ENCODE measurements at places on chromosomes 6 and 20.

- DNase-seq, result no peak
Measured at GRCh38 chr6:46054516-46054915, 38.9 kb upstream of the CLIC5 start.

GRCh38 chr20:51391926-51392325 lies 150.6 kb downstream of the NFATC2 start:
- no peak for DNase-seq

- no peak for DNase-seq
Measured at GRCh38 chr6:110597761-110598160, 121.3 kb upstream of the SLC22A16 start.

- DNase-seq, result no peak
Measured at GRCh38 chr6:73637404-73637803, 16.4 kb downstream of the SLC17A5 start.

DNA sequence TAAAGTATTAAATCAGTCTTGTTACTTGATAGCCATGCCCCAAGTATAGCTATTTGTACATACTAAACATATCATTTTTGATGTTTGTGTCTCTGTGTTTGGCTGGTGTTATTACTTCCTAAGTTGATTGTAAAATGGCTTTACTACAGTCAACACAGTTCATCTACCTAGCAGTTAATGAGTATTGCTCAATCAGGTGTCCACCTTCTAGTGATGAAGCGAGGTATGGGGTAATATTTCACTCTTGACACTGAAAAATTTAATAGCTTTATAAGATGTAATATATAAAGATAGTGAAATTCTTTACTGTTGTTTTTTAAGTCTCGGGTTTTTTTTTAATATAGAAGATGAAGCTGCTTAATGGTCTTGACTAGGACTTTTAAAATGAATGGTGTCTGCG lies 18.9 kb downstream of the TMEM14A start:
- no peak for DNase-seq

- DNase-seq, result no peak
Measured at GRCh38 chr6:1616701-1617463, 7.2 kb downstream of the FOXC1 start.

GRCh38 chr6:166009385-166010031 lies 158.1 kb downstream of the TBXT start:
- DNase-seq, result no peak

DNA sequence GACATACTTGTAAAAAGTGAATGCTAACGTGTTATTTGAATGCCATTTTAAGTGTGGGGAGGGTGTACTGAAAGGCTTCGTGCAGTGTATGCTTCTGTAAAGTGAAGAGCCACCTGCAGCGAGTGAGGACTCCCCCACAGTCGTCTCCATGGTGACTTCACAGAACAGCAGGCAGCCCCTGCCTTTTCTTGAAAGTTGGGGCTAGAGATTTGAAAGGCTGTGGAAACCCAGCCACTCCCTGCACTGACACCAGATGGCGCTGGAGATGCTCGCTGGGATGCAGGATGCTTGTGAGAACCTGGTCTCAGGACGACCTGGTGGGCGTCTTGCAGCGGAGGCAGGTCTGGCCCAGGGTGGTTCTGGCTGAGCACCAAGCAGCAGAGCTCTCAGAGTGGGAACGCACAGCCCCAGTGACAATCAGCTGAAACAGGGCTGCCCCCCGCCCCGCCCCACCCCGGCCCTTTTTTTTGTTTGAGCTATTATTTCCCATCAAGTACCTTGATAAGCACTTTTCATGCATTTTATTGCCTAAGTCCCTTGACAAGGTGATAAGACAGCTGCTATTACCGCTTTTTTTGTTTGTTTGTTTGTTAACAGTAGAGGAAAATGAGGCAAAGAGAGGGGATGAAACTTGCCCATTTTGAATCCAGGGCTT lies 150.3 kb downstream of the SYCP2 start:
- no peak for DNase-seq

DNA sequence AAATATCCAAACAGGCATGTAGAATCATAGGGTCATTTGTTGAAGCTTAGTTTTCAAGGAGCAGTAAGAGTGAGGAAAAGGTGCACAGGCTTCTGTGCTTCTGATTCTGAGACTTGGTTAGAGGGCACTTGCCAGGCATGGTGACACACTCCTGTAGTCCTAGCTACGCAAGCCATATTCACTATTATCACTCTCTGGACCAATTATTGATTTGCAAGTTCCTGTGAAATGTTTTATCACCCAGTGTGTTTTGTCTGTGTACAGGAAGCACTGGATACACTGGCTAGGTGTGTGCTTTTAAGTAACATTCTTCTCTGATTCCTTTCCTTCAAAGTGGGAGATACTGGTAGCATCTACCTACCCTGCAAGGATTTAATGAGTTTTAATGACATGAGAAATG lies 76.3 kb downstream of the JARID2 start:
- DNase-seq, result no peak

GRCh38 chr6:124958759-124959354 lies 3.4 kb upstream of the RNF217 start:
- DNase-seq, result no peak

DNA sequence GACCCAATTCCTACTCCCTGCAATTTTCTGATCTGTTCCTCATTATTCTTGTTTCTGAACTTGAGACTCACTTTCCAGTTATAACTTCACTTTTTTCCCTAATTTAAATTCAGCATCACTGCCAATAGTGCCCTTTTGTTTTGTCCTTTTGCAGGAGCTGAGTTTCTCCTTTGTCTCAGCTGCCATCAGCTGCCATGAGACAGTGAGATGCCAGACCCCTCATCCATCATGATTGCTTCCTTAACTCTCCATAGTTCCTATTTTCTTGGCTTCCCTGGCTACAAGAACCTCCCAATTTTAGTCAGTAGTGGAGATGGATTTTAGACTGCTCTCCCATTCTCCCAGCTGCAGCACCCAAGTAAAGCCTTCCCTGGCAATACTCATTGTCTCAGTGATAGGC lies 518.1 kb downstream of the HDGFL1 start:
- no peak for DNase-seq

DNA sequence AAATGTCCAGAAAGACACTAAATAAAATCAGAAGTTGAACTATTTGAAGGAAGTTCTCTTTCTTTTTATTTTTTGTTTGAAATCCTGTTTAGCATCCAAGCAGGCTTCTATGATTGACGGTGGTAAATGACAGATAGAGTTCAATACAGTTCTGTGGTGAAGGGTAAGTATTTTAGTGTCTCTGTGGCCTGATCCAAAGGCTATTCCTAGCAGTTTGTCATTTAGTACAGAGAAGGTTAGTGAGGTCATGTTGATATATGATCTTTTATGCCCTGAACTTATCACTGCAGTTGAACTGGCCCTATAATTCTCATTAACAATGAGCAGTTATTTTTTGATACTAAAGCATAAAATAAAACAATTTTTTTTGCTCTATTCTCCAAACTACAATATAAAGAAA lies 144.7 kb upstream of the HDAC2 start:
- no peak for DNase-seq

DNA sequence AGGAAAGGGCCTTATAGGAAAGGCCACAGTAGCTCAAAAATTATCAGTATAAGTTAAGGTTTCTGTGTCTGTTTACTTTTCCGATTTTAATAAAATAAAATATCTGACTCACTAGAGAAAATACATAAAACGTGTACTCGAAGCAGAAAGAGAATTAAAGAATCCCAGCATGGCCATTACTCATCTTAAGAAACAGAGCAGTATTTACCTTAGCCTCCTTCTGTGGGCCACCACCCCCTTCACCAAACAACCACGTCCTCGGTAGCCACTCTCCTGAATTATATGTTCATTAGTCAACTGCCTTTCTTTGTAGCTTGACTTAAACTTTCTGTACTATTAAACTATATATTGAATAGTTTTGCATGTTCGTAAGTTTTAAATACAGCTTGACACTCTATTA lies 72.2 kb upstream of the SPTLC3 start:
- DNase-seq, result no peak

- no peak for DNase-seq
Measured at GRCh38 chr6:112752791-112753190, 405.7 kb downstream of the RFPL4B start.

DNA sequence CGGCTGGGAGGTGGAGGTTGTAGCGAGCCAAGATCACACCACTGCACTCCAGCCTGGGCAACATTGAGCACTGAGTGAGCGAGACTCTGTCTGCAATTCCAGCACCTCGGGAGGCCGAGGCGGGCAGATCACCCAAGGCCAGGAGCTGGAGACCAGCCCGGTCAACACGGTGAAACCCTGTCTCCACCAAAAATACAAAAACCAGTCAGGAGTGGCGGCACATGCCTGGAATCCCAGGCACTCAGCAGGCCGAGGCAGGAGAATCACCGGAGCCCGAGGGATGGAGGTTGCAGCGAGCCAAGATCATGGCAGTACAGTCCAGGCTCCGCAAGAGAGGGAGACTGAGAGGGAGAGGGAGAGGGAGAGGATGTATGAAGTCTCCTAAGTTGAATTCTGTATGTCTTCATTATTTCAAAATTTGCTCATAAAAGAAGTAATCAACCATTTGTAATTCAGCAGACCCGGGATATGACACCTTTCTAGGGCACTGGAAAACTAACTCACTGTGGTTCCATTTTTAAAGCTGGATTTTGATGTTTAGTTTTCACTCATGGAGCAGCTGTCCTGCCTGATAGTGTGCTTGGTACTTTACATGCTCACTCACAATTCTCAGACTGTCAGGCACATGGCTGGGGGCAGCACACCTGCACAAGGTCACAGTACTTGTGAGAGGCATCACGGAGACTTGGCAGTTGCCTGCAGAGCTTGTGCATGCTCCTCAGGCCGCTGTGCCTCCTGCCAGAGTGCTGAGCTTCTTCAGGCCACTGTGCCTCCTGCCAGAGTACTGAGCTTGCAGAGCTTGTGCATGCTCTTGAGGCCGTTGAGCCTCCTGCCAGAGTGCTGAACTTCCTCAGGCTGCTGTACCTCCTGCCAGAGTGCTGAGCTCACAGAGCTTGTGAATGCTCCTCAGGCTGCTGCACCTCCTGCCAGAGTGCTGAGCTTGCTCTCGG lies 106.2 kb downstream of the ERMARD start:
- no peak for DNase-seq

DNA sequence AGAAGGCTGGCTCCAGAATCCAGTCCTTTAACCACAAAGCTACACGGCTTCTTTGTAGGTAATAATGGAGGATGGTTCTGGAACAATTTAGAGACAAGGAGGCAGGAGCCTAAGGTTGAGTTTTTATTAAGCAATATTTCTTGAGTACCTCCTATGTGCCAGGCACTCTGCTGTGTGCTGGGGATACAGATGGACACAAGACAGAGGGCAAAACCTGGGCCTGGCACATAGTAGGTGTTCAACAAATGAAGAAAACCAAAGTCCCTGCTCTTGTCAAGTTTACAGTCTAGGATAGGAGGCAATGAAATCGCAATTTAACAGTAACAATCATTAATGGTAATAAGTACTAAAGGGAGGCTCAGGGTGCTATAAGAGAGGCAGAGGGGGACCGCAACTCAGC lies 17.4 kb downstream of the CCM2L start:
- DNase-seq, result no peak

DNA sequence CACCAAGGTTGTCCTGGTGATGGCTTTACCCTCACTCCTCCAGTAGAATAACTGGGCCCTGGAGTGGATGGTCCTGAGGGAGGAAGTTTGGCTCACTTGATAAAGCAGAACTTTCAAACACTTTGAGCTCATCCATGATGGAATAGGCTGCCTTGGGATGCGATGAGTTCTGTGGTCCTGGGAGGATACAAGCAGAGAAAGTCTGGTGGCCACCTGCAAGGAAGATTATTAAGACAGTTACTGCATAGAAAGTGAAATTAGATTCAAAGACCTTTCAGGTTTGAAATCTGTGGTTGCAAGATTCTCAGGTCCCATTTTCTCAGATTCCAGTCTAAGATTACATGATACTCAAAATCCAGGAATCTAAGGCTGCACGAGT lies 19.9 kb upstream of the CCN5 start:
- no peak for DNase-seq

DNA sequence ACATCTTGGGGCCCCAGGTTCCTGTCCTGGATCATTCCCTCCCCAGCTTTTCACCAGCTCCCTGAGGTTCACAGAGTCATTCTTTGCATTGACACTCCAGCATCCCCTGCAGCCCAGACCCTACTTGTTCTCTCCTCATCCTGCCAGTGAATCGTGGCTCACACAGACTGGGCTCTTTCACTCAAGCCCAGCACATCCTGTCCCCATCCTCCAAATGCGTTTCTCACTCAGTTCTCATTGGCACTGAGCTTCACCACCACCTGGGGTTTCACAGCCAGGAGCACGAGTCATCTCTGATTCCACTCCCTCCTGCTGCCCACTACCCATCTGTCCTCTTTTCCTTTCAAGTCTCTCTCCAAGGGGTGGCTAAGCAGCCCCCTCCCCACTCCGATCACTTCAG lies 85.4 kb upstream of the NNAT start:
- DNase-seq, result no peak

GRCh38 chr6:118764766-118765165 lies 113.4 kb upstream of the CEP85L start:
- DNase-seq, result no peak

Data from effector CD4-positive, alpha-beta T cell (primary cell).